ENCODE measurements at places on chromosomes 12 and 14.

DNA sequence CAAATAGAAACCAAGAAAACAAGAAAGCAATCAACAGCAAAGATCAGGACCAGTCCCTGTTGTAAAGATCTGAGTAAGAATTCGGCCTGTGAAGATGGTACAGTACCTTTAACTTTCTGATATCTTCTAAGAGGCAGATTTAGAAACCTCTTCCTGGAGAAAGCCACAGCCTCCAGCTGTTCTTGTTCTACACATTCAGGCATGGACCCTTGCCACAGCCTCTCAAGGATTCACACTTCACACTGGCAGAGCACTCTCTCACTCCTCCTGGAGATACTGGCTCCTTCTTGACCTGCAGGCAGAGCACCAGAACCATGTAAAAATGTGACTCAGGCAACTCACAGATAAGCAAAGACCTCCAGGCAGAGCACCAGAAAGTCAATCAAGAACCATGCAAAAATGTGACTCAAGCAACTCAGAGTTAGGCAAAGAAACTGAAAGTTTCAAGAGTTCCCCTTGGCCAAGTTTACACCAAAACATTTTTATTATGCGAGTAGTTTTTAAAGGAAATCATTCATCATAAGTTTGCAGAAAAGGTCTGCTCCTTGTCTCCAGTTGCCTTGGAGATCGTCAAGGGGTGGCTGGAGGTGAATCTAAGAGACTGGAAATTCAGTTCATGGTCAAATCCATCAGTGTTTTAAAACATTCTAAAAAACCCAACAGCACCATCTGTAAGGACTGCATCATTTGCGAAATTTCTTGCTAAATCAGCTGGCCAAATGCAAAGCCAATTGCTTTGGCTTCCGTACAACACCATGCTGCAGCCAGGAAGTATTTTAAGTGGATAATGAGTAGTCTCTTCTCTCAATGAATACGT is 119.3 kb upstream of the MDM1 start:
- peak; percentile 43 for DNase-seq

DNA sequence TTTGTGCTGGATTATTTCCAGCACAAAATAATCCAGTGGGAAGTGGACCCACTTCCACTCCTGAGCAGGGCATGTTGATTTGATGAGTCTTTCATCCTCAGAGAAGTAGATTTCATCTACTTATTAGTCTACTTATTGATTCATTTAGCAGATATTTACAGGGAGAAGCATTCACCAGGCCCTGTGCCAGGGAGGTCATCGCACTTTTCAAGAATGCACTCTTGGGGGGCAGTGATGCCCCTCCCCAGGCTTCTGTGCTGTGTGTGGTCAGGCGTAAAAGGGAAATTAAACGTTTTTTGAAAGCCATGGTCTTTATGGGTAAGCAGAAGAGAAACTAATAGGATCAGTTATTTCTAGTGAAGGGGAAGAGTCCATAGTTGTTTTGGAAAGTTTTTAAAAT is 610.7 kb upstream of the TMEM132C start:
- no peak for DNase-seq

DNA sequence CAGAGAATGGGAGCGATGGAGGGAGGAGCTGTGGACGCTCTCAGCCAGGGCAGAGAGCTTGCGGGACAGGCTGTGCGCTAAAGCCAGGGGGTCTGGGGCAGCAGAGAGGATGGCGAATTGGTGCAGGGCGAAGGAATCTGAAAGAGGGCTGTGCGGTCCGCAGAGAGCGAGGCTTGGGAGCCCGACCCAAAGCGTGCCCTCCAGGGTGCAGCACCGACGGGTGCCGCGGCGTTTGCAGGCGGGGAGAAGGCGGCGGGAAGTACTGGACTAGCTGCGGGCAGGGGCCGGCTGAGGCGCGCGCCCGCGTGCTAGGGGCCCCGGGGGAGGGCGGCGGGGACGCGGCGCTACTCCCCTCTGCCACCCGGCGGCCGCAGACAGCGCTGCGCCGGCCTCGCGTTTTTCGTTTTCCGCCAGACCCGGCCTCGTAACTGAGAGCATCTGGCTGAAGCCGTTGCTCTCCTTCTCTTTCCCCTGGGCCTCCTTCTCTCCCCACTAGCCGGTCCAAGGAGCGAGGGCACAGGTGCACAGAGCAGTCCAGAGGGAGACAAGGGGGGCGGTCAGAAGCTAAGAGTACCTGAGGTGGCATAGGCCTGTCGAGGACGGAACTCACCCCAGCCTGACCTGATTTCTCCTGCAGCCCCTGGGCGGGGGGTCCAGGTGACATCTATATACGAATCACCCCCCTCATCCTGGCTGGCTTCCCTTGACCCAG is 24.9 kb downstream of the SLC6A12 start:
- peak; percentile 81 for DNase-seq

- no peak for DNase-seq
Observed at GRCh38 chr12:16984484-16984883, 378.5 kb upstream of the LMO3 start.

GRCh38 chr14:91681118-91681517 is 50.8 kb downstream of the CATSPERB start:
- no peak for DNase-seq

- peak; percentile 6 for DNase-seq
Observed at GRCh38 chr14:94163796-94164195, 10.3 kb upstream of the PPP4R4 start.

- DNase-seq = no peak
Observed at GRCh38 chr14:38056270-38056669, 151.4 kb upstream of the SSTR1 start.

- no peak for DNase-seq
Observed at GRCh38 chr14:57487771-57488170, 5.9 kb downstream of the CCDC198 start.

DNA sequence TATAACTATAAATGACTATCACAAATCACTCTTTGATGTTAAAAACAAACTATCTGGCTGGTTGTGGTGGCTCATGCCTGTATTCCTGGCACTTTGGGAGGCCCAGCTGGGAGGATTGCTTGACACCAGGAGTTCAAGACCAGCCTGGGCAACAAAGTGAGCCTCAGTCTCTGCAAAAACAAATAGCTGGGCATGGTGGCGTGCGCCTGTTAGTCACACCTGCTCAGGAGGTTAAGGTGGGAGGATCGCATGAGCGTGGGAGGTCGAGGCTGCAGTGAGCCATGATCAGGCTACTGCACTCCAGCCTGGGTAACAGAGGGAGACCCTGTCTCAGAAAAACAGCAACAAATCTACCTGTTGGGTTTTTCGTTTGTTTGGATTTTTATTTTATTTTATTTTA is 5.4 kb downstream of the TXNRD1 start:
- no peak for DNase-seq

DNA sequence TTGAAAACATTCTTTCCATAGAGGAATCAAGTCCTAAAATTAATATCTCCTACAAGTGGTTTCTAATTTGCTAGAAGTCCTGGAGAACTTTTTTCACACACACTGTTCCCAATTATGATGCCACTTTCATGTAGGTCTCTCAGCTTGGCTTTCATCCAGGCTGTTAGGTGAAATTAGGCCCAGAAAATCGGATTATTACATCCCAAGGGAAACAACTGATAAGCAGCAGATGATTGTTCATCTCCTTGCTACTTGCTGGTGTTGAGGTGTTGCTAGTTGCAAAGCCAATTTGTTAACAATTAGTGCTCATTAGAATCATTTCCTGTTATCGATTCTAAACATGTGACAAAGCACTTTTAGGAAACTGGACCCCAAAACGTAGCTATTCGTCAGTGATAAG is 248.0 kb downstream of the PDZRN4 start:
- DNase-seq = no peak

- DNase-seq = no peak
Observed at GRCh38 chr12:98901189-98901588, 256.1 kb downstream of the APAF1 start.

DNA sequence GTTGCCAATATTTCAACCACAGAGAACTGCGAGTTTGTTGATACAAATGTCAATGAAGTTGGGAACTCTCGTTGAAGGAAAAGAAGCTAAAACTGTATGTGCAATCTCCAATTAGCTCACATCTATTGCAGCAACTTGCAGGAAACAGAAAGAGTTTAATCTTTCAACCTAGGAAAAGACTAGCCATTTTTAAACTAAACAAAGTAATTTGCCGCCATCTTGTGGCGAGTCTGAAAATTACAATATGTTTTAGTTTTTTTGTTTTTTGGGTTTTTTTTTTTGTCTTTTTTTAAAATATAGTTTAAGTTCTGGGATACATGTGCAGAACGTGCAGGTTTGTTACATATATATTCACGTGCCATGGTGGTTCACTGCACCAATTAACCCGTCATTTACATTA is 131.2 kb upstream of the FOXG1 start:
- DNase-seq = peak; percentile 45

- DNase-seq = peak; percentile 89
Observed at GRCh38 chr12:6563448-6564050, 4.5 kb downstream of the NOP2 start.

DNA sequence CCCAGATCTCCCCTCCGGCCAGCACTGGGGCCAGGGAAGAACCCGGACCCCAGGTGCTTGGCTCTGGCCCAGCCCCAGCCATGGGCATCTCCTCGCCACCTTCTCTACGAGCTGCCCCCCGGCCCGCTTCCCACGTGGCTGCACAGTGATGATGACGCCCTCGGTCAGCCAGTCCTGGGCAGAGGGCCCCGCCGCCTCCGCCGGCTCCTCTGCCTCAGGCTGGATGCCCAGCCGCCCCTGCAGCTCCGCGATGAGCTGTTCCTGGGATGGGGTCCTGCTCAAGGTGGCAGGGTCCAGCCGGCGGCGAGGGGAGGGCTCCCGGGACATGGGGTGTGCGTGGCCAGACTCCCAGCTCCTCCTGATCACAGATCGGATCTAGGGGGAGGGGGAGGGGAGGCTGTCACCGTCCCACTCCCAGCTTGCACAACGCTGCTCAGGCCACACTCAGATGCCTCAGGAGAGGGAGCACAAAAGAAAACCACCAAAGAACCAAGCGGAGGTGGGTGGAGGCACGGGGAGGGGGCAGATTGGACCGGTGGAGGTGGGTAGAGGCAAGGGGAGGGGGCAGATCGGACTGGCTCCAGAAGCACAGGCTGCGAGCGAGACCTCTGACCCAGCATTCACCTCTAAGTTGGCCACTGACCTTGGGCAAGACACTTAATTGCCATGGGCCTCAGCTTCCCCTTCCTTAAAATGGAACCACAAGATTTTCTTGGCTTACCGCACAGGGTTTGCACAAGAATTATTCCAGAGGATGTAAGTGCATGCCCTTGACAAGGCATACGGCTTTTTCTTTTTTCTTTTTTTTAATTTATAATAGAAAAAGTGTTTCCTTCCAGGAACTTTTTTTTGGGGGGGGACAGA is 16.1 kb upstream of the RPLP0 start:
- no peak for DNase-seq
